ENCODE measurements at places on chromosomes 1 and 21.

GRCh38 chr1:205599669-205600042, 32.2 kb downstream of the ELK4 start:
- DNase-seq: no peak

GRCh38 chr1:207223162-207223561, 98.3 kb upstream of the CD55 start:
- no peak for DNase-seq

DNA sequence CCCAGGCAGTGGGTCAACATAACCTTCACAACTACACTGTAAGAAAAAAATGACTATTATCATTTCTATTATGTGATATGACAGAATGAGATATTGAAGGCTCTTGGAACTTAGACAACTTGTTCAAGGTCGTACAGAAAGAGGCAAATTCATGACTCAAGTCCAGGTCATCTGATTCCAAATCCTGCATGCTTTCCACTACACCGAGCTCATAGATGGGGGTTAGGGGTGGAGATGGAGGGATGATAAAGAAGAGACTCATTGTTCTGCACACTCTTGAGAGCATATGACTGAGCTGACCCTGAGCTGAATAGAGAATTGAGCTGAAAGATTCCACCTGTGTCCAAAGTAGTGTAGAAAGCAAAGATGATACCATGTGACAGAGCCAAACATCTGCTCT, 2.8 kb downstream of the FCRL6 start:
- peak; percentile 74 for DNase-seq

DNA sequence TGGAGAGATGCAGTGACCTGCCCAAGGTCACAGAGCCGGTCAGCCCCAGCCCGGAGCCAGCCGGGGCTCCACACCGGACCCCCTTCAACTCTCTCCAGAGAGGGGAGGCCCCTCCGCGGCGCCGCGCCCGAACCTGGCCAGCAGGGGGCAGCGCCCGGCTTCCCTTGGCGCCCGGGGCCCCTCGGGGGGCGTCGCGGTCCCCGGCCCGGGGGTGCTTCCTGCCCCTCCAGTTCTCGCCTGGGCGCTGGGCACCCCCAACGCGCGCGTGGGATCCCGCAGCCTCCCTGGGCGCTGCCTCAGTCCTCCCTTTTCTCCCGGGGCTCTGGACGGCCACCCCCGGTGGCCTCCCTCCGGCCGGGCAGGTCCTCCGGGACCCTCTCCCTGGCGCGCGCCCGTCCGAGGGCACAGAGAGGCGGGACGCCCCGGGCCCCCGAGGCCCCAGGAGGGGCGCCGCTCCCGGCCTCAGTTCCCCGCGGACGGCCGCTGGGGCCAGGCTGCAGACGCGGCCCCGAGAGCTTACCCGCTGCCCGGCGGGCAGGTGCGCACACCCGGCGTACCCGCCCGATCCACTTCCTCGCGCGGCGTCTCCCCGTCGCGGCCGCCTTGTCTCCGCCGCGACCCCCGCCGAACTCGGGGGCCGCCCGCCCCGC, 406 bp downstream of the HTR1D start:
- no peak for DNase-seq

GRCh38 chr1:145827966-145828365, 4.0 kb downstream of the POLR3C start:
- DNase-seq: no peak

- no peak for DNase-seq
Measured at GRCh38 chr1:192024881-192025280, 133.4 kb upstream of the RGS18 start.

DNA sequence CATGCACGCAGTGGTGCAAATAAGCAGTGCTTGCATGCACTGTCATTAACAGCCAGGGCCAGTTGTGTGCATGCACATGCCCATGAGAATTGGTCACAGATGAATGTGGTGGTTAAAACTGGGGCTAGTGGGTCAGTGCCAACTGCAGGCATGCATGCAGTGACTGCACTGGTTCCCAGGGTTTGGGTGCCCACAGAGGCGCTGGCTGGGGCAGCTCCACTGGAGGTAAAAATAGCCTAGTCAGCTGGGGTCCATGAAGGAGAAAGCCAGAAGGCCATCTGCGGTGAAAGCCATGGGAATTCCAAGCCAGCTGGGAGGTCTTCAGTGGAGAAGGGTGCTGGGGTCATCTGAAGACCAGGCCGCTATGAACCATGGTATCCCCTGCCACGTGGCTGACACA, 70.2 kb downstream of the SLC5A9 start:
- DNase-seq: no peak

DNA sequence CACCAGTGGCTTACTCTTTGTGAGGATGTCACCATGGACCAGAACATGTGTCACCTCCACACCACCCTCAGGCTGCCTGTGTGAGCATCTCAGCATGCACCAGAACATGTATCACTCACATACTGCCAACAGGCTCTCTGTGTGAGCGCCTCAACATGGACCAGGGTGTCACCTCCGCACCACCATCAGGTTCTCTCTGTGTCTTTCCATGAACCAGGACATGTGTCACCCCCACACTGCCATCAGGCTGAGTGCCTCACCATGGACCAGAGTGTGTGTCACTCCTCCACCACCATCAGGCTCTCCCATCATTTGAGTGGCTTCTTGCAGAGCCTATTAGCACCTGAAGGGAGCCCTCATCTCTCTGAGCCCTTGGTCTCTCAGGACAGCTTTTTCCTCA, 125.2 kb downstream of the ZNF648 start:
- no peak for DNase-seq

DNA sequence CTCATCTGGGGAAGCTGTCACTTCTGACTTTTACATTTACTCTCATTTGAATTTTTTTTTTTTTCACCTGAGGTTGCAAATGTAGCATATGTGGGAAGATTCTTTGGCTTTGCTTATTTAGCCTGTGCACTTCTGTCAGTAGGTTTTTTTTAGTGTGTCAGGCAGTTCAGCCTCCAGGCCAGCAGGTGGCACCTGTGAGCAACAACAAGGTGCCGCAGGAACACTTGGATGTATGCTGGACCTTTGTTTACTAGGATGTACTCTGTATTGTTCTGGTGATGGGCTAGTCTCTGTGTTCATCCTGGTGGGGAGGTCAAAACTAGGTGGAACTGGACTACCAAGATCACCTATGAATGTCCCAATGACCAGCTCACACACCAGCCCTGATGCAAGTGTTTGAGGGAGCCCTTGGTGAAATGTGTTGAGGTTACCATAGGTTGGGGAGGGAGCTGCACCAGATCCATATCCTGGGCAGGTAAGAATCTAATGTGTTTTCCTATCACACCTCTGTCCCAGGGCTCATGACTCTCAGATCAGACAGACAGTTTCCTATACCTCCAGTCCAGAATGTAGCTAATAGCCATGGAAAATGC, 618.2 kb downstream of the BRINP3 start:
- DNase-seq: no peak

GRCh38 chr1:92486251-92487077, at the start of gene GFI1:
Gene GFI1 (minus strand): TSS chr1:92486925. CDS start chr1:92483487, 3,438 bp downstream.
- no peak for DNase-seq

DNA sequence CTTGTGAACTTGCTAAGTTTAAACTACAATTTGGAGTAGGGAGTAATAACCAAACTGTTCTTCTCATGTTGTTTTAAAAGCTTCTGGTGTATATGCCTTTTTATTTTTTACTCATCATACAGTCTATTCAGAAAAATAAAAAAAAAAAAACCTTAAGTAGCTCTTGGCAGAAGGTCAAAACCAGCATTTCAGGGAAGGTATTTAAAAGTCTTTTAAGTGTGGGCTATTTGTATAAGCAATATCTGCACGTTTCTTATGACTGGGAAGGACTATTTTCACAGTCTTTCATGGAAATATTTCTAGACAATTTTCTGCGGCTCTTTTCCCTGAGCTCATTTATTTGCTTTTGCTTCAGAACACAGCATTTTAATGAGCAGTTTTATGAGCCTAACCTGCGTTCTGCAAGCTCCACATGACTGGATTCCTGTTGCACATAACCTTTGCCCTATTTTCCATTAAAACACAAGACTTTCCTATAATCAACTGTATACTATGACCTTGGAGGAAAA, 60.9 kb upstream of the C1orf105 start:
- DNase-seq: no peak

DNA sequence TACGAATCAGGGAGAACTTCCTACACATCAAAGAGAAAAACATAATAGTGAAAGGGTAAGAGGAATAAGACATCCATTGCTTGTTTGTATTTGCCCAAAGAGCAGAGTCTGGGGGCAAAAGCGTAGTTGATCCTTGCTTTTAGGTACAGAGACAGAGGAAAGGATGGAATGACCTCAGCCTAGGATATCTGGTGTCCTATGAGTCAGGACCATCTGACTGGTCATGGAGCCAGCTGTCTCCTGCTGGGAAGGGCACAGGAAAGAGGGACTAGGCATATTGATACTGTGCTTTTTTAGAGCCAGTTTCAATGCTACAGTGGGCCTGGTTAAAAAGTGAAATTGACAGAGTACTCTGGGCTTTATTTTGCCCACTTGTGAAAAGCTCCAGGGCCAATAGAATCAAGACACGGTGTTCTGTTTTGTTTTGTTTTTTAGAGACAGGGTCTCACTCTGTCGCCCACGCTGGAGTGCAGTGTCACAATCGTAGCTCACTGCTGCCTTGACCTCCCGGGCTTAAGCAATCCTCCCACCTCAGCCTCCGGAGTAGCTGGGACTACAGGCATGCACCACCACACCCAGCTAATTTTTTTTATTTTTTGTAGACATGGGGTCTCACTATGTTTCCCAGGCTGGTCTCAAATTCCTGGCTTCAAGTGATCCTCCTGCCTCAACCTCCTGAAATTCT, 3.2 kb downstream of the PLEKHO1 start:
- peak; percentile 85 for DNase-seq

DNA sequence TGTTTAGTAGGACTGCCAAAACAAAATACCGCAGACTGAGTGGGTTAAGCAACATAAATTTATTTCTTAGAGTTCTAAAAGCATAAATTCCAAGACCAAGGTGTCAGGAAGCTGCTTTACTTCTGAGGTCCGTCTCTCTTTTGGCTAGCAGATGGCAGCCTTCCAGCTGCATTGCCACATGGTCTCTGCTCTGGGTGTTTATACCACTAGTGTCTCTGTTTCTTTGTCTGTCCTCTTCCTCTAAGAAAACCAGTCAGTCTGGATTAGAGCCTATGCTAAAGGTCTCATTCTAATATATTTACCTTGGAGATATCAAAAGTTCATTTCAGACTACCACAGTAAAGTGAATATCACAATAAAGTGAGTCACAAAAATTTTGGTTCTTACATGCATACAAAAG, 519.8 kb downstream of the COL11A1 start:
- DNase-seq: no peak

- no peak for DNase-seq
Measured at GRCh38 chr1:56434025-56434424, 145.3 kb downstream of the PLPP3 start.

GRCh38 chr1:107196973-107197562, 56.2 kb downstream of the NTNG1 start:
- DNase-seq: peak; percentile 13

DNA sequence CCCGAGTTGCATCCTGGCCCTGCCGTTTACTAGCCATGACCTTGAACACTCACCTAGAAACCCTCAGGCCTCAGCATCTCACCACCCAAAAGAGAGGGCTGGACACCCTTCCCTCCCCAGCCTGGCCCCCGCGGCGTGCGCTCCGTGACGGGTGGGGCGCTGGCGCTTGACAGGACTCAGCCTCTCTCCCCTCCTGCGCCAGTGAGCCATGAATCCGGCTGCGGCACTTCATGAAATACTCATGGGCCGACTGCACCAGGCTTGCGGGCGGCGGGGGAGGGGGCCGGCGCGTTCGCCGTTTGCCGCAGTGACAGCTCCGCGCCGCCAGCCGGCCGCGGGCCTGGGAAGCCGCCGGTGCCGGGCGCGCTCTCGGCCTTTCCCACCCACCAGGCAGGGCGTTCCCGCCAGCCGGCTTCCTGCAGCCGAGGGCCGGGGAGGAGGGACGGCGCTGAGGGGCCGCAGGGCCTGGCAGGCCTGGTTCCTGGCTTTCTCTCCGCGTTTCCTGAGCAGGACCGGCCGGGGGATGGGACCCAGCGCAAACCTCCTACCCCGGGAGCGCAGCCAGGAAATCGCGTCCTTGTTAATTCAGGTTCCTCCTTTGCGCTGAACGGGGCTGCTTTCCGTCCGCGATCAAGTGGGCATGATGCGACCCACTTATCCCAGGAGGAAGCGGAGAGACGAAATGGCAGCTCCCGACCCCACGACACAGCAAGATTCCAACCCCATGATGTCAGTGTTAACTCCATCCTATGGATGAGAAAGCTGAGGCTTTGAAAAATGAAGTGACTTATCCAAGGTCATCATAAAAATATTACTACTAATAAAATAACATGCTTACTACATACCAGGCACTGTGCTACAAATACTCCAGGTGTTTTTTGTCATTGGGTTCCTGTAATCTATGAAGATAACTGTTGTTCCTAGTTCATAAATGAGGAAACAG, 9.1 kb upstream of the LUZP1 start:
- peak; percentile 67 for DNase-seq

GRCh38 chr1:17516303-17517214, 22.9 kb upstream of the ARHGEF10L start:
- no peak for DNase-seq

GRCh38 chr1:225479996-225480720, 52.3 kb upstream of the LBR start:
- DNase-seq: no peak

- peak; percentile 48 for DNase-seq
Measured at GRCh38 chr1:6727535-6727934, 25.9 kb upstream of the DNAJC11 start.

DNA sequence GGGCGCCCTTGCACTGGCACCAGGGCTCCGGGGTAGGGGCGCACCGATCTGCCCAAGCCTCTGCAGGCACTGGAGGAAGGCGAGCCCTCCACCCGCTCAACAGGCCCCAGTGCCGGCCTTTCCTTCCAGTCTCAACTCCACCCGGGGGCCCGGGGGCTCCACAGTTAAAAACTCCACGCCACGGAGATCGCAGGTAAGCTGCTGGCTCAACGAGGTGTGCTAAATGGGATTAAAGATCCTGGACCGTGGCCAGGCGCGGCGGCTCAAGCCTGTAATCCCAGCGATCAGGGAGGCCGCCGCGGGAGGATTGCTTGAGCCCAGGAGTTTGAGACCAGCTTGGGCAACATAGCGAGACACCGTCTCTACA, 536 bp downstream of the HSF2BP start:
- no peak for DNase-seq

DNA sequence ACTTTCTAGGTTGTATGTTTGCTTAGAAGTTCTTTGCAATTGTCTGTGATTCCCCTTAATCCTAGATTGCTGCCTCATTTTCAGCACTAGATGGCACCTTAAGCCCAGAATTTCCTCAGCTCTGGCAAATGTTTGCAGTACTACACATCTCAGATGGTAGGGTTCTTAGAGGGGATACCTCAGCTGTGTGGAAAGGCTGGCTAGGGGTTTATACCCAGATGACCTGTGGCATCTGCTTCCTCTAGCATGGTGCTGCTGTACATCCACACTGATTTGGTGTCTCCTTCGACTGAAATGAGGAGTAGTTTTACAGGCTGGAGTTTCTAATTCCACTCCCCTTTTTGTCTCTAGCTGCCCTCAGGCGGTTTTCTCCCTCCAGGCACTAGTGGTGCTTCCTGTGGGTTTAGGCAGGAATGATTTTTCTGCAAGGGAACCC, 23.5 kb downstream of the ASB17 start:
- peak; percentile 59 for DNase-seq

GRCh38 chr1:232547938-232548484, 81.9 kb downstream of the SIPA1L2 start:
- DNase-seq: no peak

Data from HCEC 1CT (cell line).